ENCODE measurements at places on chromosomes 1 and 21. TPM values are rescaled to one million over a fixed set of nuclear protein-coding genes. Genes with fewer than 3 reads are reported as not detected.
A peak's percentile ranks its signal among the peaks of the same experiment; 100 is the strongest.

GRCh38 chr1:172623748-172624147 is 35.2 kb upstream of the FASLG start:
- no peak for DNase-seq

DNA sequence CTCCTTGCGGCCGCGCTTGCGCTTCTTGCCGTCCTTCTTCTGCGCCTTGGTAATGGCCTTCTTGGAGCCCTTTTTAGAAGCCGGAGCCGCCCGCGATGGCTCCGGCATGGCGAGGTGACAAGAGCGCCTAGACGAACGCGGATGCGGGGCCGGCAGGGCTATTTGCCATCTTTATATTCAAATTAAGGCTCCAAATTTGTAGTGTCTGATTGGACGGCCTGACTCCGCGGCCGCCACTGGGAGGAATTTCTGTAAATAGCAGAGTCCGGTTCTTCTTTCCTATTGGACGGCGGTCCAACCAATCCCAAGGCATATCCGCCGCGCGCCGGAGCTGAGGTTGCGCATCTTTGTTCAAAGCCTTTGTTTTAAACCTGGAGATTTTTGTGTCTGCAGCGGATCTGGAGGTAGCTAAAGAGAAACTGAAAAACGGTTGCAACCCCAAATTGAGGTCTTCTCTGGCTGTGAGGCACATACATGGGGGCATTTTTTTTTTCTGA is 22.6 kb upstream of the RNF187 start:
- peak; percentile 80 for DNase-seq

DNA sequence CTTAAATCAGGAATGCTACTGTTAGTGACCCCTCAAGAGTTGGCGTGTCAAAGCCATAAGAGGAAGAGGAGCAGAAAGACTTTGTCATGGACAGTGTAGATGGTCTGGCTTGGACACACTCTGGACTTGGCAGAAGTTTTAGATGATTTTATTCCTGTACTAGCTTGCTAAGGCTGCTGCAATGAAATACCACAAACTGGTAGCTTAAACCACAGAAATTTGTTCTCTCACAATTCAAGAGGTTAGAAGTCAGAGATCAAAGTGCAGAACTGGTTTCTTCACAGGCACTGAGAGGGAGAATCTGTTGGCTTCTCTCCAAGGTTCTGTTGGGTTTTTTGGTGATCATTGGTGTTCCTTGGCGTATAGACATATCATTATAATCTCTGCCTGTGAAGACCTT is 869.8 kb upstream of the B3GALT2 start:
- DNase-seq: no peak

GRCh38 chr1:164804366-164804765 is 245.4 kb downstream of the PBX1 start:
- no peak for DNase-seq

DNA sequence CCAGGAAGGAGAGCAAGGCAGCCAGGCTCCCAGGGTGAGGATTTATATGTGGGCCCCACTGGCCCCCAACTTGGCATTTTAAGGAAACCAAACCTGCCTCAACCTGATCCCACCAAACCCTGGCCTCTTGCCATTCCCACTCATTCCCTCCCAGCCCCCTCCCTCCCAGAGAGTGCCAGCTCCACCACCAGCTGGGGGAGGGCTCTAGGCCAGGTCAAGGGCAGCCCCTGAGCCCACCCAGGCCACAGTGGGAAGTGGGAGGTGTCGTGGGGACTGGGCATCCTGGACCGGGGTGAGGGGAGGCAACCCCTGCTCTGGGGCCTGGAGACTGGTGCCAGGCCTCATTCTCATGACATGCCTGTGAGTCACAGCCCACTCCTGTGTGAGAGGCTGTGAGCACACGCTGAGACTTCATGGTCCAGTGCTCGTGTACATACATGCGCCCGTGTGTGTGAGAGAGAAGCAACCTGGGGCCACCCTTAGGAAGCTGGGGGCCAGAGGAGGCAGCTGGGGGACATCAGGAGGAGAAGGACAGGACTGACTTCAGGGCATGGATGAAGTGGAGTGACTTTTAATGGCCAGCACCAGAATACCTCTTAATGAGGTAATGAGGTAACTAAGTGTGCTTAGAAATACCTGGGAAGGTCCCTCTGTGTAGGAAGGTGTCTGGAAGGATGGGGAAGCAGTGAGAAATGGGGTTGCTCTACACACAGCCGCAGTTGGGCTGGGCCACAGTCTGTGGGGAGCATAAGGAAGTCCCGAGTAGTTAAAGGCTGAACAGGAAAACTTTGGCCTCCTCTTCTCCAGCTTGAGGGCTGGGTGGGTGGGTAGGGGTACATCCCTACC is at the start of gene S100A2:
Gene S100A2, minus strand, starts transcription at position 316 of the 846 bp plus-strand sequence. CDS start 1,967 bp downstream, outside the sequence.
- DNase-seq: peak; percentile 99

- no peak for DNase-seq
Measured at GRCh38 chr1:81978945-81979344, 178.2 kb downstream of the ADGRL2 start.

- DNase-seq: no peak
Measured at GRCh38 chr1:59177756-59178155, 119.1 kb upstream of the FGGY start.

DNA sequence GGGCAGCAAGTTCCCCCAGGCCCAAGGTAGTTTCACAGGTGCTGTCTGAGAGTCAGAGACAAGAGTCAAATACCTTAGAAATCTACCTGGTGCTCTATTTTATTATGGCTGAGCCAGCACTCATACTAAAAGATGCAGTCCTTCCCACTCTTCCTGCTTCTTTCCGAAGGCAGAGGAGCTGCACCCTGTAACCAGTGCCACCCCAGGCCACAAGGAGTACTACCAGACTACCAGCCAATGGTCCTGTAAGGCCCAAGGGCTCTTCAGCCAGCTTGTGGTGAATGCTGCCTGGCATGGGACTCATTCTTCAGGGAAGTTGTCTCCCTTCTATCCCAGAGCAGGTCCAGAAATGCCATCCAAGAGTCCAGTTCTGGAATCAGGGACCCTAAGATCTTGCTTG is 203.8 kb upstream of the DUSP10 start:
- DNase-seq: no peak

GRCh38 chr1:156082309-156083091 is at the start of gene MEX3A:
Gene MEX3A, minus strand, starts transcription at chr1:156082465. Its CDS starts 467 bp downstream, at chr1:156081998.
- DNase-seq: peak; percentile 81

GRCh38 chr1:41110736-41111135 is 89.2 kb upstream of the SLFNL1 start:
- DNase-seq: no peak

GRCh38 chr1:35726450-35727433 is 8.1 kb upstream of the C1orf216 start:
- peak; percentile 64 for DNase-seq

- DNase-seq: no peak
Measured at GRCh38 chr1:101247404-101248287, 10.8 kb downstream of the S1PR1 start.

DNA sequence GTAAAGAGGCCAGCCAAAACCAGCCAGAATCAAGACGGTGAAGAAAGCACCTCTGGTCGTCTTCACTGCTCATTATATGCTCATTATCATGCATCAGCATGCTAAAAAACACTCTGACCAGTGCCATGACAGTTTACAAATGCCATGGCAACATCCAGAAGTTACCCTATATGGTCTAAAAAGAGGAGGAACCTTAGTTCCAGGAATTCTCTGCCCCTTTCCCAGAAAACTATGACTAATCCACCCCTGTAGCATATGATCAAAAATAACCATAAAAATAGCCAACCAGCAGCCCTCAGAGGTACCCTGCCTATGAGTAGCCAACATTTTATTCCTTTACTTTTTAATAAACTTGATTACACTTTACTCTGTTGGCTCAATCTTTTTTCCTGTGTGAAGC is 34.2 kb upstream of the PBX1 start:
- DNase-seq: no peak

DNA sequence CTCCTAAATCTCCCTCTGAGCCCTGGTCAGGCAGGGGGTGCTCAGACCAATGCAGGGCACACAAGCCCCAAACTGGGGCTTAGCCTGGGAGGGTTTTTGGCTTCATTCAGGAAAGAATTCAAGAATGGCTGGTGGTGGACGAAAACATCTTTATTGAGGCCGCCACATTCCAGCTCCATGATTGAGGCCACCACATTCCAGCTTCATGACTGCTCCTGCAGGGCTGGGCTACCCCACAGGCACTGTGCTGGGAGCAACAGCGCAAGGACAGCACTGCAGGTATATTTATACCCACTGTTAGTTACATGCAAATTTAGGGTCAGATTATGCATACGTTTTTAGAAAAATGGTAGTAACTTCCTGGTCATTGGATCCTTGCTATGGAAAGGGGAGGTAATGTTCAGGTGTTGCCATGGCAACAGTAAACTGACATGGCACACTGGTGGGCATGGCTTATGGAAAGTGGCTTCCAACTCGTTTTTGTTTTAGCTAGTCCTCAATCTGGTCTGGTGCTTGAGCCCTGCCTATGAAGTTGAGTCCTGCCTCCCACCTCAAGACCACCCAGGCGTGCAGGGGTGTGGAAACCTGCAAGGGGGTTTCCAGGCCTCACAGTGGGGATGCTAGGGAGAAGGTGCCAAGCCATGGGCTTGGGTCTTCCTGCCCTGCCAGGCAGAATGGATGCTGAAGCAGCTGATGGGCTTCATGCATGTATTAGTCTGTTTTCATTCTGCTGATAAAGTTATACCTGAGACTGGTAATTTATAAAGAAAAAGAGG is 348.7 kb upstream of the AJAP1 start:
- no peak for DNase-seq

DNA sequence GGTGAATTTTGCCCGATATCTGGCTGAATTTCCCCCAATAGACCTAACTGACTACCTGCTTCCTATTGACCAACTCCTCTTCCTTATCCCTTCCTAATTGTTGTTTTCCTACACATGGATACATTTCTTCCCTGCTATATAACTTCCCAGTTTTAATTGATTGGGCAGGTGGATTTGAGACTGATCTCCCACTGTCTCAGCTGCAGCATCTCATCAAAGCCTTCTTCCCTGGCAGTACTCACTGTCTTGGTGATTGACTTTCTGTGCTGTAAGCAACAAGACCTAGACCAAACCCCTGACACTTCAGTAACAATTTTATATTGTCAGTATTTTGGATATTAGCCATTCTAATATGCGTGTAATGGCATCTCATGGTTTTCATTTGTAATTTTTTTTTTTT is 11.3 kb upstream of the PLA2G2A start:
- no peak for DNase-seq

- DNase-seq: peak; percentile 51
Measured at GRCh38 chr21:27564684-27565301, 597.9 kb upstream of the ADAMTS5 start.

GRCh38 chr1:110538075-110538474 is 19.1 kb upstream of the KCNA10 start:
- no peak for DNase-seq

- DNase-seq: peak; percentile 77
Measured at GRCh38 chr1:94805912-94806311, 14.2 kb upstream of the SLC44A3 start.

GRCh38 chr1:207470927-207471326 is 16.8 kb downstream of the CR2 start:
- no peak for DNase-seq

- no peak for DNase-seq
Measured at GRCh38 chr1:56188855-56189254, 390.5 kb downstream of the PLPP3 start.

DNA sequence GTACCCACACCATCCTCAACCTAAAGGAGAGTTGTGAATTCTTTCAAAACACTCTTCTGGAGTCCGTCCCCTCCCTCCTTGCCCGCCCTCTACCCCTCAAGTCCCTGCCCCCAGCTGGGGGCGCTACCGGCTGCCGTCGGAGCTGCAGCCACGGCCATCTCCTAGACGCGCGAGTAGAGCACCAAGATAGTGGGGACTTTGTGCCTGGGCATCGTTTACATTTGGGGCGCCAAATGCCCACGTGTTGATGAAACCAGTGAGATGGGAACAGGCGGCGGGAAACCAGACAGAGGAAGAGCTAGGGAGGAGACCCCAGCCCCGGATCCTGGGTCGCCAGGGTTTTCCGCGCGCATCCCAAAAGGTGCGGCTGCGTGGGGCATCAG is 638 bp upstream of the OLIG2 start:
- DNase-seq: peak; percentile 70

DNA sequence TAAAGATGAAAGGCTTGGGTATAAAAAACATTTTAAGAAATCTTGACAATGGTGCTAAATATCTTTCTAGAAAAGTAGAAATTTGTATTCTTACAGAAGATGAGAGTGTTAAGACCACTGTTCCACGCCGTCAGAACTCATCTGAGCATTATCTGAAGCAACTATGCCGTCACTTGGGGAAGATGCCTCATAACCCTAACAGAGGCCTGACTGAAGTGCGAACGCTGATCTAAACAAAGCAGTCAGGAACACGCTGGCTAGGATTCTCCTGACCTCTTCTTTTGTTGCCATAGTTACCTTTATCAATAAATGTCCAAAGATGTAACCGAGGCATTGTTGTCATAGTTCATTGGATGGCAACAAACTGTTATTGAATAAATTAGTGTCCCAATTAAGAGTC is 612.4 kb downstream of the LTN1 start:
- no peak for DNase-seq

DNA sequence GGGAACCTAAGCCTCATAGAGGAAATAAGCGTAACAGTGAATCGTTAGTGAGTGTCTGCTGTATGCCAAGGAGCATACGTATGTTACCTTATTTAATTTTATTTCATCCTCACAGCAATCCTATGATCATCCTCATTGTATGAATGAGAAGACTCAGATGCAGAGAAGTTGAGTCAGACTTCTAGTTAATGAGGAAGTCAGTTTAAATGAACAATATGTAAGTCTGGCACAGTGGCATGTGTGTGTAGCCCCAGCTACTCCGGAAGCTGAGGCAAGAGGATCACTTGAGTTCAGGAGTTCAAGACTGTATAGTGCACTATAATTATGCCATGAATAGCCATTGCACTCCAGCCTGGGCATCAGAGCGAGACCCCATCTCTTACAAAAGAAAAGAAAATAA is 148.0 kb downstream of the ZZZ3 start:
- DNase-seq: no peak

- DNase-seq: no peak
Measured at GRCh38 chr1:196105901-196106300, 502.3 kb downstream of the KCNT2 start.

DNA sequence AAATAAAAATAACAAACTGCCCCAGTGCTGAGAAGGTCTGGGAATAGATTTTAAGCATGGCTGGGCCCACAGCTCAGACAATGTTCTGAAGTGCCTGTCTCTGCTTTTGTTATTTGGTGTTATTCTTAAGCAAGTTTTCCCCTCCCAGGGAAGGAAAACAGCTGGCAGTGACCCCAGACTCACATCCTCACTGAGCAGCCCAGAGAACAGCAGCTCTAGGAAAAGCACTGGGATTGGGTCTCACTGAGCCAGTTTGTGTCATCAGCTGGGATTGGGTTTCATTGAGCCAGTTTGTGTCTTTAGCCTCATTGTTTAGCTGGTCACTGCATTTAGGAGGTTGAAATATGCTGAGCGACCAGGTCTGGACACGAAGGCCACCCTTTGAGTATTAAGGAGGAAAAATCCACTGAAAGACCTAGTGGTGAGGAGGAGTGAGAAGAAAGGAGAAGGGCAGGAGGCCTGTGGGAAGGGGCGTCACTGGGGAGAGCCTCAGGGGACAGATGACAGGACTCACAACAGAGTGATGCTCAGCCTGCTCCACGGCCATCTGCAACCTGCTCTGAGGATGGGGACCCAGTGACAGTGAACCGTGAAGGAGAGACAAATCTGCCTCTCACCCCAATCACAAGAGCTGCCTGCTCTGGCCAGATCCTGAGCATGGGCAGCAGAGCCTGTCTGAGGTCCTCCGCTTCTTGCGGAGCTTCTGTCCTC is 103.8 kb downstream of the TOMM20 start:
- no peak for DNase-seq

The NEK2 gene
- 151 TPM for total RNA-seq

The PTPRC gene
- not detected for total RNA-seq

The KCNA3 gene
- 0.12 TPM for total RNA-seq

The TRAF3IP3 gene
- not detected for total RNA-seq

The COL16A1 gene
- total RNA-seq: 38.2 TPM

The MORN1 gene
- total RNA-seq: 30.5 TPM

The PAQR7 gene
- total RNA-seq: 7.9 TPM

The PACC1 gene
- 25.7 TPM for total RNA-seq

The CYP4A22 gene
- total RNA-seq: not detected
